Activated CD8-positive, alpha-beta memory T cell treated with anti-CD3 and anti-CD28 coated beads for 1 hour (primary cell): ENCODE measurements at places on chromosomes 4 and X.

- DNase-seq = no peak
Measured at GRCh38 chr4:14110407-14110806, 482.9 kb upstream of the BOD1L1 start.

DNA sequence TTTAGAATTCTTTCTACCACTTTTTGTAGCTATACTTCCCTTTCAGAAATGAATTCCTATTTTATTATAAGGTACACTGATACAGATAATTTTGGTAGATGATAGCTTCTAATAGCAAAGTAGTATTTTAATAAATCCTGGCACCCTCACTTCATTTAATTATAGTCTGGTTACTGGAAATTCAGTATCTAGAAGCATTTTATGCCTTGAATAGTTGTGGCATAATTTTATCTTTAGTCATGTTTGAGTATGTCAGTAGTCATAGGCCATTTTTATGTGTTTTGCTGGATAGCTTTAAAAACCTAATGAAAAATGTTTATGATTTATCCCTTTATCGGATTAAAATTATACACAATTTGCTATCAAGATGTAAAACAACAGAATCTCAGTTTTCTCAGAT lies 92.3 kb downstream of the DIAPH2 start:
- DNase-seq = no peak

DNA sequence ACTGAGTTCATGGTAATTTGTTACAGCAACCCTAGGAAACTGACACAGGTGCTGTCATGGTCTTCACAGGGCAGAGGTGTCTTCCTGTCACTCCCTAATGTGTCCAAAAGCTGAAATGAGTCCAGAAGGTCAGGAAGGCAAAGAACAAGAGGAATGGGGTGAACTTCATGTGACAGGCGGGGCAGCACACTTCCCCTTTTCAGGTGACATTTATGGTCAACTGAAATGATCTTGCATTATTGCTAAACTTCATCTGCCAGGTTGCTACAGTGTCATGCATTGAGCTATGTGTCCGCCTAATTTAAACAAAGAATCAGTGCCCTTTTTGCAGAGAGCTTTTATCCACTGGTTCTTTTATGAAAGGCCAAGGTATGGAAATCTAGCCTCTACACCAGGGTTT lies 15.9 kb upstream of the CCDC149 start:
- DNase-seq = no peak

- no peak for DNase-seq
Measured at GRCh38 chr4:117447925-117448324, 362.5 kb upstream of the TRAM1L1 start.

DNA sequence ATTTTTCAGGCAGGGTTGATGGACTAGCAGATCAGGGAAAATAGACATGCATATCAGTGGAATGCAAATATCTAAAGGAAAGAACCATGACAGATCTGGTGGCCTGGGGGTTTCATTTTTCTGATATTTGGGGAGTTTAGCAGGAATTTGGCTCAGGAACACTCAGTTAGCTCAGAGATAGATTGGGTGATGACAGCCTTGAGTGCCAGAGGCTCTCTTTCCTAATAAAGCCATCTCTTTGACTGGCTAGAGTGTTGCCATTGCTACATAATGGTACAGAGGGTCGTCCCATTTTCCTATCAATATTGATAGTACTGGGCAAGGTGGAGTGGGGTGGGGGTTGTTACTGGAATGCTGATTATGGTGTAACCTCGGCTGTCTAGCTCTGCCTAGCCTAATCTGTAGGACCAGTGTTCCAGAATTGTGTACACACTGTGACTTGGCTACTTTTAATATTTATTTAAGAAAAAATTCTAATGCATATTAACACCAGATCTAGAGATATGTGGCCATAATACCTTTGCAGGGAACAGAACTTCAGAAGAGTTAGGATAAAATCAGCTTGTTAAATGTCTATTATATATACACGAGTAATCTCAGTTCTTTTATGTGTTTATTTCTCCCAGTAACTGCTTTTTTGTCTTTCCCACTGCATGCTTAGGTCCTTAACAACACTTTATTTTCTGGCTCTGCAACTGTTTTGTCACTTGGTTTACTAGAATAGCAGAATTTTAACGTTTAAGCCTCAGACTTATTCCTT lies 145.0 kb upstream of the SPOCK3 start:
- no peak for DNase-seq

DNA sequence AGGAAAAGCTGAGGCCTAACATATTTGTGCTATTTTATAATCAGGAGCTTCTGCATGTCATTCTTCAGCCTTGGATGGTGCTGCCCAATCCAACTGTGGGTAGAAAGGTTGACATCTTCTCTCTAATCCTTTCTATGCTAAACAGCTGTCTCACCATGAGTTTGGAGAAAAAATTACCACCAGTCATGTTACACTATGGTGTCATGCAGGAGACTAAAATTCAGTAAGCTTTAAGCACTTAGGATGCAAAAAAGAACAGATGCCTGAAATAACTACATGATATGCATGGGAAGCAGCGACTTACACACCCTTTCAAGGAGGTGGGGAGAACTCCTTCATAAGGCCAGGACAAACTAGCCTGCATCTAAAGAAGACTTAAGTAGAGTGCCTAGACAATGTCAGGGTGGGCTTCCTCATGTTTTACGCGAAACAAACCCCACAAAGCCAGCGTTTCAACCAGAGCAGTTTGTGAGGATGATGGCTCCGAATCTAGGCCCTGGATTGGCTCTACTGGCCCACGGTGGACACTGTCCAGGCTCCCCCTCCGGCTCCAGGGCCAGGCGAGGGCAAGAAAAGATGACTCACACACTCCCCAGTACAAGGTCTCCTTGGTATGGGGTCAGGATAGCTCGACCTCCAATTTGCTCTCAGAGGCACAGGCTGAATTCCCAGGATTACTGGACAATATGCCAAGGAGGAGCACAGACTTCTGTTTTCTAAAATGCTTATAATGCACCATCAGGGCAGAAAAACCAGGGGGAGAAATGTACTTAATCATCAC lies 45.1 kb downstream of the STX18 start:
- DNase-seq = no peak

DNA sequence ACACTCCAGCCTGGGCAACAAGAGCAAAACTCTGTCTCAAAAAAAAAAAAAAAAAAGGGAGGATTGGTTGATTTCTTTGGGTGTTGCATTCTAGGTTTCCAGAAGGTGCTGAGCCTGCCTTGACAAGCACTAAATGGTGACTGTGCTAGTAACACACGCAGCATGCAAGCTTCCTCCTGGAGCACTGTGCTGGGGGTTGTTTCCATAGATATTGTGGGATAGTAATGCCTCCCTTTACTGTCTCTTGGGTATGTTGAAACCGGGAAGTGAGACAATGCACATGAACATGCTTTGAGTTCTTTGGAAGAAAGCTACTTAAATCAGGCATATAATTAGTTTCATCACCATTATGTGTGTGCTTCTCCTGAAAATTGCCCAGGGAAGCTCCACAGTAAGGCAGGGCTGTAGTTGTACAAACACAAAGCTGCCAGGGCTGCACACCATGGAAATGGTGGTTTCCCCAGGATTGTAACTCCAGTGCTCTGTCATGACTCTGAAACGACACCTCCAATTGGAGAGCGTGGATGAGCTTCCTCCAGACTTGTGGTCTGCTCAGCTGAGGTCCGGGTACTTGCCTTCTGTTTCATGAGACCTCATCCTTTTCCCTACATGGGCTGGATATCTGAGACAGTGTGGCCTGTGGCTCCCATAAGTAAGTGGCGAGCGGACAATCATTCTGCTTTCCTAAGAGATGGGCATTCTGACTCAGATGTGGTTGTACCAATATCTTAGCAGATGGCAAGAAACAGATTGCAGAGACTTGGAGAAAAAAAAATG lies 31.5 kb upstream of the STOX2 start:
- DNase-seq = no peak

DNA sequence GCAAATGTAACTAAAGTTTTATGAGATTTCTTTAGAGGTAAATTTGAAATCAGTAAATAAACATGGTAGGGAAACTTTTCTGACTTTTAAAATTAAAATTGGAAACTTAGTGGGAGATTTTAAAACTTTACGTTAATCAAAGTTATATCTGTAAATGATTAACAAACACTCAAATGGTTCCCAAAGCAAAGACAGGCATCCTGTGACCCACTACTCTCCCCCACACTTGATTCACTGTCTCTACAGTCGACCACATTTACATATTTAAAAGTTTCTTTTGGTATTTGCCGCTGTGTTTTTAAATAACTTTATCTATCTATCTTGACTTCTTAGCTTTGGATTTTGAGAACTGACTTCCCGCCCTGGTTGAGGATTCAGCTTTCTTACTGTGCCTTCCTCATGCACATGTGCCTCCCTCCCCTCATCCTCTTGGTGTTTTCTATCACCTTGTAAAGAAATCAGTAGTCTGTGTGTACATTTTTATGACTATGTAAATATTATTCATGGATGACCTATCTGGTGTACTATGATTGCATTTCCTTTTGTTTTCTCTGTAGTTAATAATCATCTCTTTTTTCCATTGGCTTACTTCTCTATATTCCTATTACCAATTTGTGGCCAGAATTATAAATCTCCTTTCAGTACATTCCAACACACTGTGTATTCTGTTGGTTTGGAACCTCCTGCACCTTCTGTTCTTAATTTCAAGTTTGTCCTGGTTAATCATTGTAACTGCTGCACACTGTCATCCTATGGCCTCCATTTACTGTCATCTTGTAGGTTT lies 72.6 kb downstream of the WWC2 start:
- DNase-seq = no peak

GRCh38 chrX:100341142-100341510 lies 68.9 kb downstream of the PCDH19 start:
- no peak for DNase-seq

GRCh38 chr4:99088023-99088449 lies 552 bp downstream of the ADH5 start:
- DNase-seq = no peak

- no peak for DNase-seq
Measured at GRCh38 chr4:184021389-184021788, 116.3 kb downstream of the STOX2 start.

- no peak for DNase-seq
Measured at GRCh38 chr4:142690406-142691163, 155.5 kb downstream of the INPP4B start.

- no peak for DNase-seq
Measured at GRCh38 chr4:152091405-152091804, 330.6 kb upstream of the GATB start.

DNA sequence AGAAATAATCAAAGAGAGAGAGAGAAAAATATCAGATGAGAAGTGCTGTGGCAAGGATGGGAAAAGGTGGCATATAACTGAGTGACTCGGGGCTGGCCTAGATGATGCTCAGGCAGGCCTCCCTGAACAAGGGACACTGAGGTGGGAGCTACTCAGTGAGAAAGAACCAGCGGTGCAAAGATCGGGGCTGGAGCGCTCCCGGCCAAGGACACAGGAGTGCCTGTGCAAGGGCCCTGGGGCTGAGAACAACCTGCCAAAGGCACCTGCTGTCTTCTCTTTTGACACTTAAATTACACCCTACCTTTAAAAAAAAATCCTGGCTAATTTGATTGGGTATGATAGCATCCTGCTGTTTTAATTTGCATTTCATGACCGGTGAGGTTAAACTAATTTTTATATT lies 77.7 kb upstream of the C4orf50 start:
- DNase-seq = no peak

GRCh38 chr4:69760455-69760854 lies at the start of gene SULT1B1:
Gene SULT1B1 (minus strand): TSS chr4:69760620. CDS start chr4:69755217, 5,403 bp downstream.
- peak; percentile 3 for DNase-seq

DNA sequence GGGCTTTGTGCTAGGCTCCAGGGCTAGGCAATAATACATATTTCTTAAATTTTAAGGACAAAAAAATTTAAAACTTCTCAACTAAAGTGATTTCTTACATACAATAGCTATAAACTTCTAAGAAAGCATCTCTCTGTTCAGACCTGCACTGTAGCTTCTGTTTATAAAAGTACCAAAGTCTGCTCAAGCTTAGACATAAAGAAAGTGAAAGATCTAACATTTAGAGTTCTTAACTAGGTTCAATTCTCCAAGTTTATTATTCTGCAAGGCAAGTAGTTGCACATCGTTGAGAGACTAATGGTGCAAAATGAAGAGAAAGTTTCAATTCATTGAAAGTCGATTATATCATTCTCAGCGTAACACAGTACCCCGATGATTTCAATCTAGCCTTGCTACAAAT lies 857.4 kb upstream of the HTR2C start:
- DNase-seq = no peak

DNA sequence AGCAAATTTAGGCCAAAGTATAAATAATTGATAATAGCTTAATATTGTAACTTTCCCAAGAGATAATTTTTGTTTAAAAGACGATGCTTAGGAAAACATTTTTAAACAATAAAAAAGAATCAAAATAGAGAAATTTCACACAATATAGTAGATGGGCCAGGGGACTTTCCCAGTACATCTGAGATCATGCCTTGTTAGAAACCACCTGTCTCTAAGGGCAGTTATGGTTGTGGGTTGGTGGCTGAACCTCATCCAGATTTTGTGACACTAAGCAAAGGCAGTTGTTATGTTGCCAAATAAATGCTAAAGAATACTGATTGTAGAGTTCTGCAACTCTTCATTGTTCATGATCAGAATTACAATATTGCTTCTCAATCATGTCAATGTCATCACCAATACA lies 270.6 kb downstream of the BANK1 start:
- no peak for DNase-seq

DNA sequence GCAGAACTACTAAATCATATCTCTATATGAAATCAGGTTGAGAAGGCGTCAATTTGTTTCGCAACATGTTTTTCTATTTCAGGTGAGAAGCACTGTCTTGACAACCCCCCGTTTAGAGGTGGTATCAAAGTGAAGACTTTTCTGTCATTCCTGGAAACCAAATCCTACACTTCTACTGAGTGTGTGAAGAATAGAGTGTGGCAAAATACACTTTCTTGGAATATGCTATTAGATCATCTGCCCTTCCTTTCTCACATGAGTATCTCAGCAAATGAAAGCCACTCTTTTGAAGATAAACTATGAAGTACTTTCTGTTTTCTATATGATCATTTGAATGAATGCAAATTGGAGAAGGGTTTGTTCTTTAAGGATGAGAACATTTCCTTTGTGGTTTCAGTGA lies 174.0 kb upstream of the FMR1 start:
- DNase-seq = no peak

GRCh38 chr4:19366916-19367315 lies 884.8 kb upstream of the SLIT2 start:
- DNase-seq = no peak

- no peak for DNase-seq
Measured at GRCh38 chr4:98689507-98690174, 31.2 kb upstream of the TSPAN5 start.

GRCh38 chrX:72371405-72371804 lies 65.7 kb upstream of the CITED1 start:
- no peak for DNase-seq

GRCh38 chr4:79917246-79917645 lies 155.8 kb downstream of the ANTXR2 start:
- DNase-seq = no peak
